SW 1271 (cell line): ENCODE measurements at places on chromosomes 13 and 19.

DNA sequence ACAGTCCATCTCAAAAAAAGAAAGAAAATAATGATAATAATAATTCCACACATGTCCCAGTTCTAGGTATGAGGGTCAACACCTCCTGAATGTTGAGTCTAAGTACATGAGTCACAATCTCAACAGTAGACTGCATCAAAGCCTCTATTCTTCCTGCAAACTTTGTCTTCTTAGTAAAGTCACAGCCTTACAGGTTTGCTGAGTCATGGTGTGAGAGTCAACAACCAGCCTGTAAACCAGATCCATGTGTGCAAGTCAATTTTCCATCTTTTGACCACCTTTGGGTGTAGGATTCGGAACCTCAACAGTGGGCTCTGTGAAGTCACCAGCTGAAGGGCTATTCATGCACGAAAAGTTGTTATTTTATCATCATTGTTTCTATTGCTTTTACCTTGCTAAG is 25.7 kb upstream of the ZNF729 start:
- DNase-seq: no peak

DNA sequence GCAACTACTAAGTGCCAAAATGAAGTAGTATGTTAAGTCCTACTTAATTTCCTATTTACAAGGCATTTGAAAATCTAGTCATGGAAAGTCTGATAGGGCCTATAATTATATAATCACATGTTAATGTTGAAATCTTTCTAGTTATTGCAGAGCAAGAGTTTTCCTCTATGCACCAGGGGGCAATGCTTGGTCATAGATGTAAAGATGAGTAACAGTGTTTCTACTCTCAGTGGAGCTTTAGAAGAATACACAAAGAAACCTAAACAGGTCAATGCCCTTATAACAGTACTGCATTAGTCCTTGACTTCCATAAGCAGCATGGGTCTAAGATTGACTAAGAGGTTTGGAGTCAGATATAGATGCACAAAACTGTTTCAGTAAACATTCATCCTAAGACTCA is 218.7 kb downstream of the KCTD12 start:
- DNase-seq: no peak

DNA sequence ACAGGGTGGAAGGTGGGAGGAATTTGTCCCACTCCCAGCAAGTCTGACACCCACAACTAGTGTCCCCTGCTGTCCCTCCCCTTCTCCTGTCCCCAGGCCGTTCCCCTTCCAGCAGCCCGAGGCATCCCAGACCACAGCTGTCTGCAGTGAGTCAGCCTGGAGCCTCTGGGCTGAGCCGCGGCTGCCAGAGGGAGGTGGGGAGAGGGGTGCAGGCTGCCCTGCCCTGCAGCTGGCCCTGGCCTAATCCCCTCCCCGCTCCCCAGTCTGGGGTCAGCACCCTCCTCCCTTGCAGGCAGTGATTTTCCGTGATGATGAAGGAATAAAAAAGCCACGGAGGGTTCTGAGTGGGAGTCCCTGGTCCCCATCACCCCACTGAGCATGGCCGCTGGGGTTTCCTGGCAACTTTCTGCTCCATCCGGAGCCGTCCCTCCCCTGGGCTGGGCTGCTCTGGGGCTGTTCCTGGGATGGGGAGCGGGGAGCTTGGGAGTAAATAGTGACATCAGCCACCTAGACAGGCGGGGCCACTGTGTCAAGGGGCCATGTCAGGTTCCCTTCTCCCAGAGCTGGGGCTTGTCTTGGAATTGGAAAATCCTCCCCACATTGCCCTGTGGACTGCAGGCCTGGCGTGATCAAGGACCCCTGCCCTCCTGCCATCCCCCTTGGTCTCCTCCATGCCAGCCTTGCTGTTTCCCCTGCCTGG is 16.8 kb downstream of the SPC24 start:
- peak; percentile 77 for DNase-seq

- DNase-seq: no peak
Measured at GRCh38 chr13:97228850-97229521, 6.9 kb downstream of the MBNL2 start.

DNA sequence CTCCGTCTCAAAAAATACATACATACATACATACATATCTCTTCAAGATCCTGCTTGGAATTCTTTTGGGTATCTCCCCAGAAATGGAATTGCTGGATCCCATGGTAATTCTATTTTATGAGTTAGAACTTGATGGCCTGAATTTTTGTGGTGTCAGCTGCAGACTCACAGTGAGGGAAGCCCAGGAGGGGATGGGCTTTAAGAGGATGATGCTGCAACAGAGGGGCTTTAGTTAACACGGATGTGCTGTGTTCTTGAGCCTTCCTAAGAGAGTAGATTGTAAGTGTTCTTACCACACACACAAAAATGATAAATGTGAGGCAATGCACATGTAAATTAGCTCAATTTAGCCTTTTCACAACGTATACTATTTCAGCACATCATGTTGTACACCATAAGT is 31.8 kb downstream of the CACNG6 start:
- no peak for DNase-seq

DNA sequence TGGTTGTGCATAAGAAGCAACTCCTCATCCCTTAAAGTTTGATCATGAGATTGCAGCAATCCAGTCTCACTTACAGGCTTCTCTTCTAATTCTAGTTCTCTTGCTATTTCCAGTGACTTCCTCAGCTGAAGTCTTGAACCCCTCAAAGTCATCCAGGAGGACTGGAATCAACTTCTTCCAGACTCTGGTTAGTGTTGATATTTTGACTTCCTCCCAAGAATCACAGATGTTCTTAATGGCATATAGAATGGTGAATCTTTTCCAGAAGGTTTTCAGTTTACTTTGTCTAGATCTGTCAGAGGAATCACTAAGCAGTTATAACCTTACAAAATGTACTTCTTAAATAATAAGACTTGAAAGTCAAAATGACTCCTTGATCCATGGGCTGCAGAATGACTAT is 81.3 kb upstream of the UBL3 start:
- DNase-seq: no peak

DNA sequence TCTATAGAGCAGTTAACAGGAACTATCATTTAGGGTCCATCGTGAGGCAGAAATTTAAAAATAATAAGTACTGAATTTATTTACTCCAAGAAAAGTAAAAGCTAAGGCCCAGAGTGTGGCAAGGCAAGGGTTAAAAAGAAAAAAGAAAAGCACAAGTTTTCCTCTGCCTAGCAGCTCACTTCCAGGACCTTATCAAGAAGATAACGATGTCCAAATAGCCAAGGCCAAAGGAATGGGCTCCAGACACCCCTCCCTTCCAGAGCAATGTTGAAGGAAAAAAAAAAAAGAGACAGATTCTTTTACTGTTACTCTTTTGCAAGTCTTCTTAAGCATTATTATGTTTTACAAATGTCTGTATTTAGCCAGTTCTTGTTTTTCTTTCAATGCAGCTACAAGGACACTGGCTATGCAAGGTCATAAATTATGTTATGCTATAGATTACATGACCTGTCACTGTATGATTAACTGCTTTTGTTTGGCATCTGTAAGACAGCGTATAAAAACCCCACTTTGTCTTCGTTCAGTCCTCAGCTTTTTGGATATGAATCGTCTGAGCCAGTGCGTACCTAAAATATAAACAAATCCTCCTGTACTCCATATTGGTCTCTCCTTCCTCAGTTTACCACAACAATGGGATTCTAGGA is 2.9 kb upstream of the ZNF700 start:
- DNase-seq: no peak

DNA sequence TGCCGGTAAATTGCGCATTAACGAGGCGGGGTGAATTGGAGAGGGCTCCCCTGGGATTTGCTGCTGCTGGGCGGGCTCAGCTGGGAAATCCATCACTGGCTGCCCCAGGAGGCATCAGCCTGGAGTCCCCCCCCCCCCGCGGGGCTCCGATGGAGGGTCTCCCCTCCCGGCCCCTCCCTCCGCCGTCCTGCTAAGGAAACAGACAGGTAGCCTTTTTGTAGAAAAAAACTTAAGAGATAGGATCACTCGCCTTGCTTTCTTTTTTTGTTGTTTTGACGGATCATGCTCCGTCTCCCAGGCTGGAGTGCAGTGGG is 6.8 kb downstream of the TLE6 start:
- DNase-seq: no peak

GRCh38 chr13:43376596-43376995 is 353.2 kb downstream of the DNAJC15 start:
- DNase-seq: no peak

DNA sequence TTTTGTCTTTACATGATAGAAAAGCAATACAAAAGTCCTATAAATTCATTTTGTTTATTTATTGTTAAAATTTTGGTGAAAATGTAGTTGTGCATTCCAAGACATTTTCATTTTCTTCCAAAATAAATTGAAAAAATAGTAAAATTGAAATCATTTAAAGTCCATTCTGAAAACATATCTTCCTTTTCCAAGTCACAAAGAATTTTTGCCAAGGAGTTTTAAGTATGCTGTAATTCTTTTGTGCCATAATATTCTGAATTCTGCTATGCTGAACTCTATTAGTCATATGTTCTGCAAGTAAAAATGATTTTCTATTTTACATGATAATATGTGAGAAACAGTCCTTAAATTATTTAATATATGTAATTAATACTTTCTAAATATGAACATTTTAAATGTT is 879.6 kb upstream of the SLC10A2 start:
- no peak for DNase-seq

- no peak for DNase-seq
Measured at GRCh38 chr13:93304868-93305613, 78.4 kb downstream of the GPC6 start.

GRCh38 chr13:32141462-32141861 is 109.9 kb downstream of the FRY start:
- no peak for DNase-seq

DNA sequence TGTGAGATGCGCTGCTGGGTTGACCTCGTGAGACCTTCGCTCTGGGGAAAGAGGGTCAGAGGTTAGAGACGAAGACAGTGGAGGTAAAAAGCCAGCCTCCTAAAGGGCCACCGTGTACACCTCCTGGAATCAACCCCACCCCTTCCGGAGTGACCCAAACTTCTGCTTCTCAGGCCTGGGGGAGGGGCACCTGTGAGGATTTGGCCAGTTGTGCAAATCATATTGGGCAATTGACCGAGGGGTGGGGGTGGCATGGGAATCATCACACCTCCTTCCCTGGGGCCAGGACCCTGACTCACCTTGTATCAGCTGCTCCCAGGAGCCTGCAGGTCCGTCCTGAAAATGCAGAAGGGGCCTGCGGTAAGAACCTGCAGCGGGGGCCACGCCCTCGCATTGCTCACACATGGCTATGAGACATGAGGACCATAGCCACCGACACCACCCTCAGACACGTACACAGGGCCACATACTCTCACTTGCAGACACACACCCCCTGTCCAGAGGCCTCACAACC is 2.8 kb downstream of the TNFSF14 start:
- no peak for DNase-seq

GRCh38 chr19:7637374-7638256 is 705 bp downstream of the STXBP2 start:
- no peak for DNase-seq

DNA sequence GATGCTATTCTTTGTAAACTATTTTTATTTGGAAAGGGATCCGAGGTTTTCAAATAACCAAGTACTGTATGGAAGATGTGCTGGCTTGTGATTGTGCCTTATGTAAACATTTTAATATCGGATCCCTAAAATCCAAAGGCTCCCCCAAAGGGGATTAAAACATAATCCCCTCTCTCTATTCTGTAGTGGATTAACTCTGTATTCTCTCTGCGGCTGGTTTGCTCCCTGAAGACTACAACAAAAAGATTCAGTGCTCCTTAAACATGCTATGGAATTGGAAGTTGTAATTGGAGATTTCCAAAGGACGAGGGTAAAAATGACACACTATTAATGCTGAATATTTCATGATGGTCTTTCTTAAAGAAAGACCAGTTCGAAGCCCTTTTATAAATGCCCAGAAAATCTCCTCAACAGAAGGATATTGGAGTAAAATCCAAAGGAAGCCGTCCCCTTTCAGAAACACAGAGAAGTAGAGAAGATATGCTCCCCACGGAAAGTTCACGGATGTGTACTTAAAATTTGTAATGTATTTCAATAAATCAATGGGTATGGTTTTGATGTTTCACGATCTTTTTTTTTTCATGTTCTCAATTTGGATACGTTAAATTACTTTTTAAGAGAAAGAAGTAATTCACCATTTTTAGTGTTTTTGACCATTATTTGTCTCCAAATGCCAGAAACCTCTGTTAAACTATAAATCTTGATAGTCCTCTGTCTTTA is 6.5 kb downstream of the MAB21L1 start:
- DNase-seq: no peak
